ENCODE measurements at places on chromosomes 5 and 9.

DNA sequence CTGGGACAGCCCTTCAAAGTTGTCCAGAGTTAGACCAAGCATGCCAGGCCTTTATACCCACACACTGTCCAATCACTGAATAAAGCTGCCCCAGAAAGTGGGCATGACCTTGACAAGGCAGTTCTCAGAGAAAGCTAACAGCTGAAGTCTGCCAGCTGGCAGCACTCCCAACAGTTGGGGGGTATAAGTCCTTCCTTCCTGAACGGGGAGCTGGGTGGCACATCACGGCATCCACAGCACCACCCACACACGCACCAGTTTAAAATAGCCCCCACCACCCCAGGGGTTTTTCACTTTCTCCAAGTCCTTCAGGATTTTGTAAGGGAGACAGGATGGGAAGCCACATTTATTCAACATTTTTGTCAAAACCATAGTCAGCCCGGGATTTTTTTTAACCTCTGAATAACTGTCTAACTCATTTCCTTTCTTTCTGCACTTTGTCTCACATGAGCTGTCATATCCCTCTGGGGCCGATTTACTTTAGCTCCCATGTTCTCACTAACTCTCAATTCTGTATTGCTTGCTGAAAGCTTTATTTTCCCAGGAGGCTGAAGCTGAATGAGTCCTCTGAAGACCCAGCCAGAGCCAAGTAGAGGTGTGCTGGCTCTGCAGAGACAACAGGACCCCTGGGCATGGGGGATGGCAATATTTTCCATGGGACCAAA lies 15.4 kb downstream of the FAM81B start:
- DNase-seq, result no peak

GRCh38 chr5:81525690-81526089 lies 131.8 kb upstream of the ACOT12 start:
- no peak for DNase-seq

DNA sequence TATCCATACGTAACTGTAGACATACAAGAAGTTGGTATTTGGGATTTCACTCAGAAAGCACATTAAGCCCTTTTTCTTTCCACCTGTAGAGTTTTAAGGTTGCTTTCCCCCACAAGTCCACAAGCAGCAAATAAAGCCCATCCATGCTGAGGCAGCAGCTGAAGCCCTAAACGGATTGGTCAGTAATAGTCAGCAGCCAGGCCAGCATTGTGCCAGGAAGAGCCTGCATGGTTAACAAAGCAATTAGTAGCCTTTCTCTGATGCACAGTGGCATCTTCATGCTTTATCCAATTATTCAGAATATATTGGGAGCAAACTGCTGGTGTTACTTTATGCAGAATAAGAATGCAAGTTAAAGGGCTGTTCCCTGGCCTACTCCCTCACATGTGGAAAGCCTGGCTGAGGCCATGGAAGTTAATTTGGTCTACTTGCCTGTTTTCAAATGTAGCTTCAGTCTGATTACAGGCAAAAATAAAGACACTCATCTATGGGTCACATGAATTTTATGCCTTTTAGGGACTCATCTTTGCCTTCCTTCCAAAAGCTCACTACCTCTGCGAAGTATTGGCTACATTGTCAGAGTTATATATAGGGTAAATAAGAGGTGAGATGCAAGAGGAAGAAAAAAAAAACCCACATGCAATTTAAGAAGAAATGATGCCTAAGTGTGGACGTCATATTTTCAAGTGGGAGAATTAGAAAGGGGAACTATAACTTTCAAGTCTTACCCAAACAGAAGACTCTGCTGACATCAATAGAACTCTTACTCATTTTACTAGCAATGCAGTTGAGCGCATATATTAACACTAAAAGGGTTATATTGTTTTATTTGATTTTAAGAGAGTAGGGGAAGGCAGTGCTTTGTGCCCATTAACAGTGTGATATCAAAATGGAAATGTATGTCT lies 15.9 kb downstream of the EBF1 start:
- DNase-seq, result no peak

GRCh38 chr5:36537724-36538123 lies 68.7 kb upstream of the SLC1A3 start:
- DNase-seq, result no peak

- DNase-seq, result no peak
Observed at GRCh38 chr5:57334475-57334874, 148.1 kb downstream of the ACTBL2 start.

GRCh38 chr5:157350939-157351801 lies 85.2 kb downstream of the CYFIP2 start:
- DNase-seq, result no peak

DNA sequence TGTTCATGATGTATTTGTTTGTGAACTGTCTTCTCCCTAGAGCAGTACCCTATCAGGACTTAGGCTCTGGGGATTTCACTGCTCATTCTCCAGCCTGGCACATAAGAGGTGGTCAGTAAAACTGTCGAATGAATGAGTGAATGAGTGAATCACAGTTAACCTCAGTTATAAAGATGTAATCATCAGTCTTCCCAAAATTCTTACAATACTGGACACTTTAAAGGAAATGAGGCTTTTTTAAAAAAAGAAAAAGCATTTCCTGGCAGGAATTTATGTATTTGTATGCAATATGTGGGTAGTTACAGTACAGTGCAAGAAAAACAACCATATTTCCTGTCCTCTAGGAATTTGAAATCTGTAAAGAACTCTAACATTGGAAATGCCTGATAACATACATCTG lies 59.6 kb downstream of the RAI14 start:
- DNase-seq, result no peak

DNA sequence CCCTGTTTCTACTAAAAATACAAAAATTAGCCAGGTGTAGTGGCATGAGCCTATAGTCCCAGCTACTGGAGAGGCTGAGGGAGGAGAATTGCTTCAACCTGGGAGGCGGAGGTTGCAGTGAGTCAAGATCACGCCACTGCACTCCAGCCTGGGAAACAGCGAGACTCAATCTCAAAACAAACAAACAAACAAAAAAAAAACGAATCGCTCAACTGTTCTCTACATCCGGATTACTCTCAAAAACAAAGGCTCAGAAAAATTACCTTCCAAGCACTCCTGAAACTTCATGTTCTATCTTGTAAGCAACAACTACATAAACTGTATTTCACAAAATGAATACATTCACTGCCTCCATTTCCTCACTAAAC lies 14.0 kb downstream of the UBAP2 start:
- DNase-seq, result no peak

- DNase-seq, result no peak
Observed at GRCh38 chr5:83277953-83278352, 193.6 kb upstream of the VCAN start.

- peak; percentile 64 for DNase-seq
Observed at GRCh38 chr5:139648205-139649081, at the start of gene CXXC5. Gene CXXC5, plus strand, starts transcription at chr5:139648349. Its CDS starts 32,175 bp downstream, at chr5:139680524.

GRCh38 chr9:97774673-97775072 lies 77.5 kb upstream of the XPA start:
- DNase-seq, result no peak

DNA sequence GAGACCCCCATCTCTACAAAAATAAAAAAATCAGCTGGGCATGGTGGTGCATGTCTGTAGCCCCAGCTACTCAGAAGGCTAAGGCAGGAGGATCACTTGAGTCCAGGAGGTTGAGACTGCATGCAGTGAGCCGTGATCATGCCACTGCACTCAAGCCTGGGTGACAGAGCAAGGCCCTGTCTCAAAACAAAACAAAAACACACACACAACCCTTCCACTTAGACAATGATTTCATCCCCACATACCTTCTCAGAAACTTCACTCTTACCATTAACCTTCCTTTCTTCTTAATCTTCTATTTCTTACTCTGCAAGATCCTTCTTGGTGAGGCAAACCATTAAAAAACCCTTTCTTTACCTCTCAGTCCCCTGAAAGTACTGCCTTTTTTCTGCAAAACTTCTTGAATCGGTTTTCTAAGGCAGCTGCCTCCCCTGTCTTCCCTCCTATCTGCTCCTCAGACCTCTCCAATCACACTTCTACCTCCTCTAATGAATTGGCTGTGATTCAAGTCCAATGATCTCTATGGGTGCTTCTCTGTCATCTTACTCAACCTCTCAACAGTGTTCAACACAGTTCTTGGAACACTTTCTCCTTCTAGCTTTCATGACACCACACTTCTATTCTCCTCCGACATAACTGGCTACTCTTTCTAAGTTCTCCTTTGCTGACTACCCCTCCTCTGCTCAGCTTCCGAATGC lies 47.3 kb downstream of the PFDN1 start:
- DNase-seq, result no peak

DNA sequence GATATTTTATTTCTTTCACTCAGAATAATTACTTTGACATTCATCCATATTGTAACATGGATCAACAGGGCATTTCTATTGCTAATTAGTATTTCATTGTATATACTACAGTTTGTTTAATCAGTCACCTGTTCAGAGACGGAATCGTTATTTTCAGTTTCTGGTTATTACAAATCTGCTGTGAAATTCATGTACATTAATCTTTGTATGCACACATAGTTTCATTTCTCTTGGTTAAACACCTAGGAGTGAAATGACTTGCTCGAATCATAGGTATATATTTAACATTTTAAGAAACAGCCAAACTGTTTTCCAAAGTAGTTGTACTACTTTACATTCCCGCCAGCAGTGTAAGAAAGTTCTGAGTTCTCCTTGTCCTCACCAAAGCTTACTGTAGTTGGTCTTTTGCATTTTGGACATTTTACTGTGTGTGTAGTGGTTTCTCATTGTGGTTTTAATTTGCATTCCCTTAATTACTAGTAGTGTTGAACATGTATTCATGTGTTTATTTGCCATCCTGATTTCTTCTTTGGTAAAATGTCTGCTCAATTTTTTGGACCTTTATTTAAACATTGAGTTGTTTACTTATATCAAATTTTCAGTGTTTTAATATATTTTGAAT lies 198.2 kb downstream of the SAXO1 start:
- no peak for DNase-seq

DNA sequence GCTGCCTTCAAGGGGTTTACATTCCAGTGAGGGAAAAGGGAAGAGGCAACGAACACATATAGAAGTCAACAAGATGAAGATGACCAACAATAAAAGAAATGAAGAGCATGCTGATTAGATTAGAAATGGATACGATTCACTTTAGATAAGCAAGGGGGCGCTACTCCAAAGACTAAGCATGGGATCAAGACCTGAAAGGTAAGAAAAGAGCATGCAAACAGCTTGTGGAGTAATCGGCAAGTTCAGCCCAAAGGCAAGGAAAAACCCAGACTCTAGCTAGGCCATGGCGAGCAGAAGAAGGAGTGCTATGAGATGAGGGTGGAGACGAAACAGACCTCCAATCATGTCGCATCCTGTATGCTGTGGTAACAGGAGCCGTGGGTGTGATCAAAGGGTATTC lies 124.4 kb downstream of the FANCC start:
- DNase-seq, result no peak

- DNase-seq, result no peak
Observed at GRCh38 chr5:10303699-10304170, 4.0 kb downstream of the CMBL start.

DNA sequence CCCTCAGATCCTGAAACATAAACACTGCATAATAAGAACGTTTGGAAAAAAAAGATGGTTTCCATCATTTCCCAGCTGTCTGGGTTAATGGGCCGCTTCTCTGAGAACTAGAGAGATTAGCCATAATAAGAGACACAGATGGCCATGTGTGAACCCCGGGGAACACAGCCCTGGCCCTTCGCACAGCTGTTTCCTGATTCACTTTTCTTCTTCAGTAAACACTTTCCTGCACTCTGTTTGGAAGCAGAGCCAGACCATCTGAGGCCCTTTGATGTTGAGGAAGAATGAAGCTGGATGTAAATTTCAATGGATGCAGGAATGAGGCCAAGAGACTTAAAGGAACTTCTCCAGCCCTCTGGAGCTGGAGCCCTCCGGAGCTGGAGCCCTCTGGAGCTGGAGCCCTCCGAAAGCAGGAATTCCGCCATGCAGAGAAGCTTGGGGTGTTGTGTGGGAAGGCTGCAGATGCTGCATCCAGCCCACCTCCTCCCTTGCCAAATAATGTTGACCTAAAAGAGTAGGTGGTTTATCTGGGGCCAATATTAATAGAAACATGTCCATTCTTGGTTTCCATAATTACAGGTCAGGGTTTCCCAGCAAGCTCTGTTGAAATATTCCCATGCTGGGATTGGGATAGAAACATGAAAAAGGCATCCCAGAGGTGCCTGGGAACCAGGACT lies 218.9 kb downstream of the NXNL2 start:
- no peak for DNase-seq

DNA sequence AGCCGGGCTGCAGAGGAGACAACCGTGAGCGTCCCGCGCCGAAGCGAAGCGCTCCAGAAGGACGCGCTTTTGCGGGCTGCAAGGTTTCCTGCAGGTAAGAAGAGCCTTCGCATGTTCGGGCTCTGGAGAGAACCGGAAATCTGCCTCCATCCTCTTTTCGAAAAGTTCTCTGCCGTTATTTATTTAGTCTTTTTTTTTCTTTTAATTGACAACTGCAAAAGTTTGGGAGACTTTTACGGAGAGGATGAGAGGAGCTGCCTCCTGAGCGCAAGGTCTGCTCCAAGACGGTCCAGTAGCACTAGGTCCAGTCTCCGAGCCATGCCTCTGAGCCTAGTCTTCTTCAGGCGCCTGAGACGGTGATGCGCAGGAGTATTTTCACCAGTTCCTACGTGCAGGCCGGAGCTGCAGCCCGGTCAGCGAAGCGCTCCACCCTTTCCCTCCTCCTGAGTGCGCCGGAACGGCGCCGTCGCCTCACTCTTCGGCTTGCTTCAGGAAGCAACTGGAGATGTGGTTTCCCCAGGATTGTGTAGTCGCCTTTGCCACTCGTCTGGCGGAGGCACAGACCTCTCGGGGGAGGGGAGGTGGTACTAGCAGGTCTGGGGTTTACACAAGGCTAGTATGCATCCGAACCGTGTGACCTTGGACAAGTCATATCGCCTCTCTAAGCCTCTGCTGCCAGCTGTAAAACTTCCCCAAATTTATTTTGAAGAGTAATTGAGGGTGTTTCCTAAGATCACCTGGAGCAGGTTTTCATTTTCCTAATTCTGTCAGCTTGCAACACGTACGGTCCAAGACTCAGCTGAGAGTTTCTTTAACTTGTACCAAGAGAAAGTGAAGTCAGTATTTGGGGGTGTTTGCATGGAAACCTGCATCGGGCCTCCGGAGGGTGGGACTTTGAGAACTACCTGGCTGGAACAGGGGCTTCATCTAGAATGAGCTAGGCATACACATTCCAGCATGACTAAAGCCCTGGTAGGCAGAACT lies 4.5 kb downstream of the POU4F3 start:
- DNase-seq, result no peak

DNA sequence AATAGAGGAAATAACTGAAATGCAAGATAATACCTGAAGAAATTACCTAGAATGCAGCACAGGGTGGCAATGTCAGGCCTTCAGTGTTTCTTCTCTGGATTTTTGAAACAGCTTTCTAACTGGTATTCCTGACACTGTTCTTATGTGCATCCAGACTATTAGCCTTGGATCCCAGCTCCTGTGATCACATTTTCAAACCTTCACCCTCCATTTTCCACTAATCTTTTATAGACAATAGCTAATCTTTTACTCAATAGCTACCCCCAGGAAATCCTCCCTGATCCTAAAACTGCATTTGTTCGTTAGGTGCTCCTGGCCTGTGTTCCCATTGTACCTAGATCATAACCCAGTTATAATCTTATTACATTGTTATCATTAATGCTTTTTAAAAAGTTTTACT lies 101.5 kb upstream of the DHFR start:
- DNase-seq, result no peak

GRCh38 chr5:32168460-32169033 lies 5.6 kb downstream of the GOLPH3 start:
- no peak for DNase-seq

- no peak for DNase-seq
Observed at GRCh38 chr5:109703829-109704228, 14.1 kb downstream of the MAN2A1 start.

- no peak for DNase-seq
Observed at GRCh38 chr9:131474711-131475110, 28.0 kb upstream of the POMT1 start.

Data from tibial nerve (tissue), 4 donors.